ENCODE measurements at places on chromosomes 2 and 18. TPM values are rescaled to one million over a fixed set of nuclear protein-coding genes. Genes with fewer than 3 reads are reported as not detected.

Gene ABCG8
- total RNA-seq = not detected

Gene HOXD8
- 0.06 TPM for total RNA-seq

Gene GKN2
- not detected for total RNA-seq

Gene HOXD12
- total RNA-seq = not detected

Gene CNRIP1
- 23.8 TPM for total RNA-seq

Gene SERPINB5
- not detected for total RNA-seq

Gene HOXD13
- not detected for total RNA-seq

Gene VWA3B
- total RNA-seq = not detected

Gene SIX2
- total RNA-seq = 0.75 TPM

Gene C2orf80
- total RNA-seq = not detected

Gene CXCR1
- total RNA-seq = not detected

Gene LYPD6
- 0.13 TPM for total RNA-seq

Gene TCF7L1
- 2.0 TPM for total RNA-seq

Gene MPV17
- 72.7 TPM for total RNA-seq

Gene CHPF
- 107 TPM for total RNA-seq

Gene ZNF236
- total RNA-seq = 6.1 TPM

Gene PHOSPHO2
- 1.8 TPM for total RNA-seq

Gene LIPG
- total RNA-seq = 0.40 TPM

Gene CCDC74B
- total RNA-seq = 6.8 TPM

Gene RBM43
- 8.0 TPM for total RNA-seq

Gene NYAP2
- not detected for total RNA-seq

Gene AQP4
- not detected for total RNA-seq

Gene CLASP1
- total RNA-seq = 34.9 TPM

Gene PRSS56
- not detected for total RNA-seq

Gene REG3G
- total RNA-seq = not detected

Gene MARCO
- not detected for total RNA-seq

Gene ACKR3
- total RNA-seq = 6.0 TPM

Gene HOXD9
- not detected for total RNA-seq

All from aortic smooth muscle cell (primary cell).